ENCODE measurements at places on chromosomes 5 and 9.

- no peak for DNase-seq
Measured at GRCh38 chr5:40227931-40228330, 451.8 kb upstream of the PTGER4 start.

GRCh38 chr5:124888050-124888506 lies 141.6 kb upstream of the ZNF608 start:
- DNase-seq: no peak

- DNase-seq: no peak
Measured at GRCh38 chr9:77218612-77219011, 41.3 kb downstream of the VPS13A start.

DNA sequence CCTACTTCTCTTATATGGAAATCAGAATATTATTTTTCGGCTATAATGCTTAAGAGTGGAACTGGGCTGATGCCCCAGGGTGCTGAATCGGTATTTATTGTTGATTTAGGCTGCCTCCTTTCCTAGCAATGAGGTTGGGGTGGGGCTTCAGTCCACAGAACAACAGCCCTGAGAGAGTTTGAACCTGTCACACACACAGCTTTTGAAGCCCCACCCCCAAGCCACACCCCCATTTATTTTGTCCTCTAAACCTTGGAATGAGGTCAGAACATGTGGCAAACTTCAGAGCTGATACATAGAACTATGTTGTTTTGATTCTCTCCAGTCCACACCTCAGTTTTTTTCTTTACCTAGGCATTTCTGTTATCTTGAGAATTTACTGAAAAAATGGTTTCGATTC lies 51.7 kb upstream of the CAMK4 start:
- no peak for DNase-seq

GRCh38 chr5:131649161-131649560 lies 14.1 kb upstream of the RAPGEF6 start:
- DNase-seq: no peak

DNA sequence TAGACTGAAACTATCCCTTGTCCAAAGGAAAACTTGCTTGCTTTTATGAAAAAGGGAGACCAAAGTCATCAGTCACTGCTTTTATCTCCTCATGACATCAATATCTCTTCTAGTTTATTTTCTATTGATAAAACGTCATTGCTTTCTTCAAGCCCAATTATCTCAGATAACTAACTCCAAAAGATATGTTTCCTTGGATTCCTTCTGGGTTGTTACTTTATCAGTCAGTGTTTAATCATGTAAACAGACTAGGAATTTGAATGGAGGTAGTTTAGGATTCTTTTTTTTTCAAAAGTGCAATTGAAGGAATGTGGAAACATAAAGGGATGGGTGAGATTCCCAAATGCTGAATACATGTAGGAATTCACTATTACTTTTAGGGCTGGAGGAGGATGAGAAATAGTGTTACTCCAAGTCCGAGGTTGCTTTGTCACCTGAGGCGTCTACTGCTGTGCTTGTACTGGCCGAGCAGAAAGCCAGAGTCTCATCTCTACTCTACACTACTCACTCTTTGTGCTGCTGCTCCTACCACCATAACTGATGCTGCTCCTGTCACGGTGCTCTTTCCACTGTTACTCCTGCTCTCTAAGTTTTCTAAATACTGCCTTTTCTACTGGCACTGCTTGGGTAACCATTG lies 1697.1 kb upstream of the NUDT12 start:
- DNase-seq: no peak

- no peak for DNase-seq
Measured at GRCh38 chr5:59300930-59301329, 592.6 kb downstream of the PDE4D start.

GRCh38 chr5:108753877-108754276 lies 6.2 kb downstream of the FER start:
- no peak for DNase-seq

- no peak for DNase-seq
Measured at GRCh38 chr9:96494215-96494800, 44.3 kb downstream of the HABP4 start.

GRCh38 chr5:115939059-115939458 lies 23.2 kb upstream of the LVRN start:
- no peak for DNase-seq

GRCh38 chr9:115261656-115262081 lies 143.7 kb upstream of the TNC start:
- no peak for DNase-seq

GRCh38 chr5:130260481-130260880 lies 356.2 kb downstream of the CHSY3 start:
- DNase-seq: no peak

DNA sequence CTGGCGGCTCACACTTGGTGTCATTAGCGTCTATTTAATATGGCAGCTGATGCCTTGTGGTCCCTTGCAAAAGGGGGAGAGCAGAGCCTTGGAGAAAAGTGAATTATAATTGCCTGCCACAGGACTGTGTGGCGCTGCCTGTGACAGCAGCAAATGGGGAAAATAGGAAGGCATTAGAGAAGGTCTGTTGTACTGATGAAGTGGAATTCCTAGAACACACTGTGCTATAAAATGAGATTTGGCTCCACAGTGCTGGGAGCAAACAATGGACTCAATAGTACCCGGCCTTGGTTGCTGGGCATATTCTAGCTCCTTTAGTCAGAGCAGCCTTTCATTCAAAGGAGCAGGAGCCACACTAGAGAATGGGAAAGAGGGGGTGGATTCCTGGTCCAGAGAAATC lies 21.3 kb downstream of the SEMA6A start:
- DNase-seq: no peak

Data from activated effector memory CD4-positive, alpha-beta T cell treated with Interleukin-2 at 50 U/mL for 16 hours (primary cell).